ENCODE measurements at places on chromosomes 13 and 19. TPM values are rescaled to one million over a fixed set of nuclear protein-coding genes. Genes with fewer than 3 reads are reported as not detected.

Gene CHERP
- 50.1 TPM for total RNA-seq

Gene ITPKC
- 12.0 TPM for total RNA-seq

Gene POLR1G
- total RNA-seq = 9.1 TPM

Gene FLT1
- 3.8 TPM for total RNA-seq

Gene KLK4
- not detected for total RNA-seq

Gene IGFL3
- total RNA-seq = not detected

Gene GRK1
- 0.24 TPM for total RNA-seq

Gene NALCN
- 58.8 TPM for total RNA-seq

GRCh38 chr19:40394816-40395210, 4.8 kb upstream of the HIPK4 start:
- H3K27me3 ChIP-seq = no peaks in the 10 kb centered on the region
- no peak overlapping the region for H3K4me3 ChIP-seq
- no peaks in the 10 kb centered on the region for H3K4me1 ChIP-seq
- H3K36me3 ChIP-seq = peaks cover 9% of the 10 kb centered on the region

DNA sequence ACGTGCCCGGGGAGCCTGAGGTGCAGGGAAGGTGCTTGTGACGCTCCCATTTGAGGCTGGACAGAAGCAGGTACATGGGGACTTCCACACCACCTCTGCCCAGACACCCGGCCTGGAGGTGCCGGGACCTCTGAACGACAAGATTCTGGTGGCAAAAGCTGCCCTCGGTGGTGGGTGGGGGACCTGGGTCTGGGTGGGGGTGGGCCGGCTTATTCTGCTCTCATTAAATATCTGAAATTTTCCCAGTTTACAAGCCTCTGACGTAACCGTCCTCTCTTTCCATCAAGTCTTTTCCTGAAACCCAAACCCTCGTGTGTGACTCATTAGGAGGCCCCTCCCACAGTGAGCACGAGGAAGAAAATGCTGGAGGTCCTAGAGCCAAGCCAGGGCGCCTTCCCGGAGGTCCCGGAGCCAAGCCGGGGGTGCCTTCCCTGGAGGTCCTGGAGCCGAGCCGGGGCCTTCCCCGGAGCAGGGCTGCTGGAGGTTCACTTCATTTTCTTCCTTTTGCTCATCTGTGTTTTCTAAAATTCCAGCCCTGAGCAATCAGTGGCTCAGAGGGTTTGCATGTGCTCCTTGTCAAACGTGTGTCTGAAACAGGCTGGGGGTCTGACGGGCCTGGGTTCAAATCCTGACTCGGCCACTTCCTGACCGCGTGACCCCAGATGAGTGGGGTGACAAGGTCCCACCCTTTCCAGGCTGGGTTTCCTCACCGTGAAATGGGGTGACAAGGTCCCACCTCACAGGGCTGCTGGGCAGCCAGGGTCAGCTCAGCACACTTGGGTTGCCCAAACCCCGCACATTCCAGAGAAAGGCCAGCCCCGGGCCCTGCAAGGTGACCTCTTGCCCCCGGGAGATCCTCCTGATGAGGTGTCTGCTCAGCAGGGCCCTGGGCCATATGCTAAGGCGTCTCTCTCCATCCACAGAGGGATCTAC, 10.0 kb downstream of the CFD start:
- peak overlapping the region; percentile 97 for H3K27ac ChIP-seq
- no peak overlapping the region for H3K4me3 ChIP-seq
- no peaks in the 10 kb centered on the region for H3K27me3 ChIP-seq
- peaks cover 62% of the 10 kb centered on the region for H3K4me1 ChIP-seq

GRCh38 chr19:47402504-47402903, 16.8 kb downstream of the MEIS3 start:
- DNase-seq = no peak
- H3K4me1 ChIP-seq = no peaks in the 10 kb centered on the region
- H3K36me3 ChIP-seq = peaks cover 10% of the 10 kb centered on the region
- no peak overlapping the region for H3K27ac ChIP-seq
- H3K4me3 ChIP-seq = no peak overlapping the region

DNA sequence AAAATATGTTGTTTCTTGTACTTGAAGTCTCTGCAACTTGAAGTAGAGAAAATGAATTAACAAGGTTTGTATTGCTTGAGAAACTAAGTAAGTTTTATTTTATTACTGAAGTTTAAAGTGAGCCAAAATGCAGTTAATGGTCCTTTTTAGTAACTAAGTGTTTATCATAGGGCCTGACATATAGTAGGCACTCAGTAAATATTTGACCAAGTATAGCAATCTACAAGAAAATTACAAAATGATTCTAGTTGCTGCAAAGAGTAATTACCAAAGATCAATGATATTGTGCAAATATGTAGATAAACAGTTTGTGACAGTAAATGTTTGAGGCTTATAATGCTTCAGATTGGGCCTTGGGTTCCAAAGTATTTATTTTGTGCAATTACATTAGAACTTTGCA, 2.4 kb upstream of the XPO4 start:
- H3K36me3 ChIP-seq = peaks cover 1% of the 10 kb centered on the region
- H3K27ac ChIP-seq = no peak overlapping the region
- no peak overlapping the region for H3K4me3 ChIP-seq
- peaks cover 13% of the 10 kb centered on the region for H3K27me3 ChIP-seq
- no peak for DNase-seq

DNA sequence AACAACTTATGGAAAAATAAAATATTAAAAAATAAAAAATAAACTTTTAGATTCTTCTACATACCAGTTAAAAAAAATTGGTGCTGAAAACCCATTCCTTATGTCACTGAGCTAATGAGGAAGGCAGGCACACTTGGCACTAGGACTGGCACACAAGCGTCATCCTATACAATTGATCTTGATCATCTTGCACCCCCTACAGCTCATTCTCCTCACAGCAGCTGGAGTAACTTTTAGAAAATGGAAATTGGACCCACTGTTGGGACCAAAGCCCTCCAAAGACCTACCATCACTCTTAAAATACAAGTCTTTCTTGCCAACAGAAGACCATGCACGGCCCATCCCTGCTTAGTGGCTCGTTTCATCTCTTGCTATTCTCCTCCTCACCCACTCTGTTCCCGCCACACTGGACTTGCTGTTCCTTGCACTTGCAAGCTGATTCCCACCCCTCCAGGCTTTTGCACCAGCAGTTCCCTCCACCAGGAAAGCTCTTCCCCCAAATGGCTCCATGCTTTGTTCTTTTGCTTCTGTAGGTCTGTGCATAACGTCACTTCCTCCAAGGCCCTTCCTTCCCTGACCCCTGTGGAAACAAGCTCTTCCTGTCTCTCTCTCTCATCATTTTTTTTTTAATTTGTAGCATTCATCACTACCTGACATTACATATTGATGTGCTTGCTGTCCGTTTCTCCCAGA, 11.6 kb downstream of the CTU1 start:
- H3K4me3 ChIP-seq = no peak overlapping the region
- H3K27ac ChIP-seq = no peak overlapping the region
- peaks cover 9% of the 10 kb centered on the region for H3K36me3 ChIP-seq
- no peak for DNase-seq

DNA sequence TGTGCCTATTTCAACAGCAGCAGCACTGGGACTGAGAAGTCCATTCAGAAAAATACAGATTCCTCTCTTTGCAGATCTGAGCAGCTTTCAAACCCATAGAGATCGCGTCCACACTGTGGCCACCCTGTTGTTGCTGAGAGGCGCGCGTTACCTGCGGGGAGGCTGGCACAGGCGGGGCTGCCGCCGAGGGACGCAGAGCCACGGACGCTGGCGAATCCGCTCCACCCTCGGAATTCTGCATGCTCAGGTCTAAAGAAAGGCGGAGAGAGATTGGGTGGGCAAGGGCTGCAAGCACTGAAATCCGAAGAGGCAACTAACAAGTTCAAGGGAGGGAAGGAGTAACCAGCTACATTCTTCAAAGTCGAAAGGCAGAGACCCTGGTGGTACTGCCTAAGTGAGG, 63.0 kb downstream of the RFX2 start:
- H3K4me1 ChIP-seq = peaks cover 9% of the 10 kb centered on the region
- H3K27ac ChIP-seq = no peak overlapping the region
- peak; percentile 82 for DNase-seq
- no peak overlapping the region for H3K4me3 ChIP-seq
- H3K36me3 ChIP-seq = no peaks in the 10 kb centered on the region

GRCh38 chr19:38654628-38655055, 7.2 kb downstream of the ACTN4 start:
- peak overlapping the region; percentile 33 for H3K4me3 ChIP-seq
- no peaks in the 10 kb centered on the region for H3K27me3 ChIP-seq
- H3K4me1 ChIP-seq = peaks cover 99% of the 10 kb centered on the region
- peak overlapping the region; percentile 99 for H3K27ac ChIP-seq

GRCh38 chr19:17963936-17964691, 2.8 kb upstream of the KCNN1 start:
- peaks cover 52% of the 10 kb centered on the region for H3K27me3 ChIP-seq
- DNase-seq = no peak
- H3K4me3 ChIP-seq = no peak overlapping the region
- no peaks in the 10 kb centered on the region for H3K36me3 ChIP-seq
- H3K27ac ChIP-seq = no peak overlapping the region

DNA sequence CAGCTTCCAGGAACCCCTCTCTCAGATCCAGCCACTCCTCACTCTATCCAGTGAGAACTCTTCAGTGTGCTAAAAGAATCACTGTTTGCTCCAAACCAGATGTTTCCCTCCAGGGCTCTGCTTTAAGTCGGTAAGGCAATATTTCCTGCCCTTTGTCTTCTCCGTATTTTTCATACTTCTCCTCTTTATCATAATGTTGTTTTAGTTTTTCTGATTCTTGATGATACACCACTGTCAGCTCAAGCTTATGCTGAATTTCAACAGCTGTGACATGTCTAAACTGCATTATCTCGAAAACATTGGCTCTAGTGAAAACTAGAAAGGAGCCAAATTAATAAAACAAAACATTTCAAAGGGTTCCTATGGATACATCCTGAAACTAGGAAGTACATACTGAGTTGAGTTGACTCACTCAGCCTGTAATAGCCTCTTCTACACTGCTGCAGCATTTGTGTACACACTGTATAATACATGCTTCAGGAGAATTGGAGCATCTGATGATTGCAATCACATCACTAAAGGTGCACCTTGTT, 39.8 kb downstream of the GPR180 start:
- H3K27ac ChIP-seq = peak overlapping the region; percentile 91
- peaks cover 2% of the 10 kb centered on the region for H3K36me3 ChIP-seq
- H3K27me3 ChIP-seq = no peaks in the 10 kb centered on the region
